ENCODE measurements at places on chromosomes 16 and 17.

- no peak for DNase-seq
Observed at GRCh38 chr17:2598166-2598565, 4.7 kb downstream of the PAFAH1B1 start.

GRCh38 chr16:79970551-79971236 is 370.2 kb upstream of the MAF start:
- no peak for DNase-seq

DNA sequence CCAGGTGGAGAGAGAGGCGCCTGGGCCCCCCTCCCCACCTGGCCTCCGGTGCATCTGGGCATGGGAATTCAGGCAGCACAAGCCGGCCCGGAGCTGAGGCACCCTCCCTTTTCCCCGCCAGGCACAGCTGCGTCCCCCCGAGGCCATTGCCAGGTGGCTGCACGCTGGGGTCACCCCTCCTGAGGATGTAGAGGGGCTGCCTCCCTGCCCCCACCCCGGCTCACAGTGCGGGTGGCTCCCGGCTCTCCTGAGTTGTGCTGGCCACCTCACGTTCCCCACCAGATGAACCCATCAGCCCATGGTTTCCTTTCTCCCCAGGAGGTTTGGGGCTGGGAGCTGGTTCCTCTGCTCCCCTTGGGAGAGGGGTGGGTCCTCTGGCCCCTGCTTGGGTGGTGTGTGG is 12.6 kb downstream of the CACNA1H start:
- no peak for DNase-seq

- no peak for DNase-seq
Observed at GRCh38 chr16:24348545-24349290, 92.6 kb downstream of the CACNG3 start.

GRCh38 chr16:58614860-58615259 is 14.8 kb downstream of the CNOT1 start:
- DNase-seq = no peak

GRCh38 chr16:65608455-65608854 is 486.6 kb upstream of the CDH11 start:
- DNase-seq = no peak

DNA sequence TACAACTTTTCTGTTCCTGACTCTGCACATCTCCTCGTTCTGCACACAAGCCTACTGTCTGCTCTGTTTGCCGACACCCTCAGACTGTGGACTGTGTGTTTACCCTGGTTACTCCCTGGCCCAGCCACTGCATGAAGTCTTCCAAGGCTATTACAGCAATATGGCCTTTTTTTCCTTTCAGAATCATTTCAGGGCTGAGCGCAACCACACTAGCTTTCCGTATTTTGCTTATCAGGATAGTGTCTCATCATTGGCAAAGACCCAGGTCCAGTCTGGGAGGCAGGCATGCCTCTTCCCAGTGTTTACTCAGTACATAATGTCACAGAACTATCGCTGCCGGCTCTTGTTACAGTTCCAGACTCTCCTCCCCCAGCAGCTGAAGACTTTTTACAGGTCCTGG is 10.1 kb downstream of the DNAH9 start:
- no peak for DNase-seq

- DNase-seq = no peak
Observed at GRCh38 chr16:86011532-86011931, 112.6 kb downstream of the IRF8 start.

- DNase-seq = no peak
Observed at GRCh38 chr17:2770129-2770528, 20.7 kb upstream of the CCDC92B start.

DNA sequence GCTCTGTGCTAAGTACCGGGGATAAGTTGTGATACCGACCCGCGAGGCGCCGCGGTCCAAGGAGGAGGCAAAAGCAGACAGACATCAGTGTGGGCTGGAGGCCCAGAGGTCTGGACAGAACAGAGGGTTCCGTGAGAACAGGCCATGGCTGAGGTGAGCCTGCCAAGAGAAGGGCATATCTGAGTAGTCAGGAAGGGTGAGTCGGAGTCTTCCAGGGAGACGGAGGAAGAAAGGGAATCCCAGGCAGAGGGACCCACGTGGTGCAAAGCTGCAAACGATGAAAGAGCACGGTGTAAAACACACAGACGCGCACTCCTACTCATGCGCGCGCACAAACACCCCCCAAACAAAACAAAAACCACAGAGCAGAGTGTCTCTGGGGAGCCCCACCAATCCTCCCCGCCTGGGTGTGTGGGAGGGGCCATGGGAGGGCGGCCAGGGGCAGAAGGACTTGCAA is 18.1 kb downstream of the RHBDL3 start:
- DNase-seq = no peak

GRCh38 chr17:40978575-40979151 is 5.5 kb downstream of the KRT40 start:
- no peak for DNase-seq

GRCh38 chr16:77612596-77612995 is 109.7 kb upstream of the NUDT7 start:
- no peak for DNase-seq

- no peak for DNase-seq
Observed at GRCh38 chr16:25030420-25031131, 15.4 kb upstream of the ARHGAP17 start.

DNA sequence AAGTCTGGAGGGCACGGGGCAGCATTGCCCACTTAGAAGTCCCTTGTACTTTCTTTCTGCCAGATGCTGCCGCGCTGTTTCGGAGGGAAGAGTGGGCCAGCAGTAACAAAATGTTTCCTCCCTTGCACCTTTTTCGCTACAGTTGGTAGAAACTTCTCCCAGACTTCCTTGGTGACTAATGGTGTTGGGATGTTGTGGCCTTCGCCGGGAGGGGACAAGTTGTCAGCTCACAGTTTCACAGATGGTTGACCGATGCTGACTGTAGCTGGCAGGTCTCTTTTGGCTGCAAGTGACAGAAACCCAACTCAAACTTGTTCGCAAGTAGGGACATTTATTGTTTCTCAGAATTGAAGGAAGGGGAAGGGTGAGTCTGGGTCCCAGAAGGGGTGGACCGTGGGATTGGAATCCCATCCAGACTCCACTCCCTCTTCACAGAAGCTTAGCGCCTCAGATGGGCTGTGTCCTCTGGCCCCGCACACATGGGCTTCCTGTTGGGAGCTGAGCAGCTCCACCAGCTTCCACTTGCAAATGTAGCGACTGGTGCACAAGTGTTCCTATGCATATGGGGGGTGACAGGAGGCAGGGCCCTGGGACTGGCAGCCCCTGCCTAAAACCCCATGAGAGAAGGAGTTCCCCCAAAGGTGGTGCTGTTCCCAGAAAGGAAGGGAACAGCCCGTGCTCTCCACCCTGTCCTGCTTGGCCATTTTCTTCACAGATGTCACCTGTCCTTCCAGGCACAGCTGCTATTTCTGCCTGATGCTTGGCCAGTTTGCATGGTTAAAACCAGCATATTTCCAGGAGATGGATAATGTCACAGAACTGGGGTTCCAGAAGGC is 30.9 kb upstream of the RPRML start:
- no peak for DNase-seq

- no peak for DNase-seq
Observed at GRCh38 chr16:7182510-7183109, 150.0 kb upstream of the RBFOX1 start.

DNA sequence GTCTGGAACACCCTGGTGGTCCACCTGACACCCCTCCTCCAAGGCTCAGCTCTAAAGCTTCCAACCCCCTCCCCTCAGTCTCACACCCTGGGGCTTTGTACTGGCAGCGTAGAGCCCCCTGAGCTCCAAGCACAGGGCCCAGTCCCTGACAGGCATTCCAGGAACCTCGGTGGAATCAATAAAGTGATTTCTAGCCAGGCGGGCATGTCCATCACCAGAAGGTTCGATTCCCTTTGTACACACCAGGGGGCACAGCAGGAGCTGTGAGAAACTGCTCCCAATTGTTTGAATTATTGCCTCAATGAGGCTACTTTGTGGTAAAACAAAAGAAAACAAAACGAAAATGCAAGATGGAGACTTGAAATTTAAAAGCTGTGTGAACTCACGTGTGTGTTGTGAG is 51.8 kb downstream of the SMPD3 start:
- DNase-seq = peak; percentile 13

DNA sequence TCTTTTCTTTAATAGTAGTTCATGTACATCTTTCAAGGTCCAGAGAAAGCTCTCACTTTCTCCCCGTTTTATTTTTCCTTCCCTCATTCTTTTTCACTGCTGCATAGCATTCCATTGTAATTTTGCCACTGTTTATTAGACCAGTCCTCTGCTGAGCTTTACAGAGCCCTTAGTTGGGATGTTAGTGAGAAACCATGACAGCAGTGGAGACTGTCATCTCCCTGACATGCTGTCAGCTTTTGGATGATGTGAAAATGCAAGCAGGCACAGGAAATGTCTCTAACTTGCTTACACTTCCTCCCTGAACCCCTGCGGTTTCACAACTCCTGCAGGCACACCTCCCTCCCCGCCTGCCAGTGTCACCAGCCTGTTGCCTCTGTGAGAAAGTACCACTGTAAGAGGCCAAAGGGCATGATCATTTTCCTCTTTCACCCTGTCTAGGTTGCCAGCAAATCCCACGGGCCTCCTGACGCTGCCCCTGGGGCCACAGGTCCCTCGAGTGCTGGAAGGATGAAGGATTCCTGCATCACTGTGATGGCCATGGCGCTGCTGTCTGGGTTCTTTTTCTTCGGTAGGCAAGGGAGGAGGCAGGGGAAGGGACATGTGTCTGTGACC is at the start of gene ITGAL:
Gene ITGAL (plus strand): TSS at position 415 of the 615 bp plus-strand sequence. CDS start 96 bp downstream, at position 511.
- peak; percentile 62 for DNase-seq

DNA sequence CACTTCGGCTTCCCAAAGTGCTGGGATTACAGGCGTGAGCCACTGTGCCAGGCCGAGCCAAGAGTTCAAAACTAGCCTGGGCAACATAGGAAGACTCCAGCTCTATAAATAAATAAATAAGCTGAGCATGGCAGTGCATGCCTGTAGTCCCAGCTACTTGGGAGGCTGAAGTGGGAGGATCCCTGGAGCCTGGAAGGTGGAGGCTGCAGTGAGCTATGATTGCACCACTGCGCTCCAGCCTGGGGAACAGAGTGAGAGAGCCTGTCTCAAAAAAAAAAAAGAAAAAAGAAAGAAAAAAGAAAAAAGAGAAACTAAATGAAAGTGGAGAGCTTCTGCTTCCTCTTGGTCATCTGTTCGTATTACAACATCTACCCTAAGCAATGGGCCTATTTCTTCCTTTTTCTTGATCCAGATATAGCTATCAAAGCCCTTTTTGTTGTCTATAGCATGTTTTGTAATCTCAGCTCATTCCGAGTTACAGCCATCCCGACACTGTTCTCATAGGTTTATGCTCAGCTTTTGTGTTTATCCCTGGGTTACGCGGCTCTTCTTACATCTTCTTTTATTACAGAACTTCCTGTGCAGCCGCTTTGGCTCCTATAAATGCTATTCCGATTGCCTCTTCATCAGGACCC is 14.1 kb upstream of the MAPK3 start:
- DNase-seq = no peak

DNA sequence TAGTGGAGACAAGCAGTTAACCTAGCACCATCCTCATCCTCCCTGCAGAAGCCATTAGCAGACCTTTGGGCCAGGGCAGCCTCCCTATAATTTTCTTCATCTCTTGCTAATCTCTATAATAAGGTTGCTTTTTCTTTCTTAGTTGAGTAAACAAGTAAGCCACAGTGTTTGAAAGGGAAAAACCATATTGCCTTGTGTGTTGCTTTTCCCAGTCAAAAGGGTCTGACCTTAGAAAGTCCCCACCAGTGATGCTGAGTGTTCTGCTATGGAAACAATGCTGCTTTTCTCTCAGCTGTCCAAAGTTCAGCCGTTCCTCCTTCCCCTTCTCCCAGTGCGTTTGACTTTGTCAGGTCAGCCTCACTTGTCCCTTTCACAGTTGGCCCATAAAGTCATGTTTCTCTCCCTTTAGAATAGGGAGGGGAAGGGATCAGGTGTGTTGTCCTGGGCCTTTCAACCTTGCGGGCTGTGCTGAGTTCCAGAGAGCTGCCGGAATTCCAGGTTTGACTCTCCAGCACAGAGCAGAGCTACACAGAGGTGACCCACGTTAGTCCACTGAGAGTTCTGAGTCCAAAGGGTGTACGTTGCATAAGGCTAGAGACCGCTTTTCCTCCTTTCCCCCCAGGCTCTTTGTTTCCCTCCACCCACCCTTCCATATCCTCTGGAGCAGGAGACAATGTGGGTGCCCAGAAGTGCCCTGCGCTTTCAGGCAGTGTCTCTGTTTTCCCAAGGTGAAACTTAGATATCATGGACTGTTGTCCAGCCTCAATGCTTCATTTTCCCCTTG is 15.9 kb upstream of the CLEC18C start:
- DNase-seq = no peak

DNA sequence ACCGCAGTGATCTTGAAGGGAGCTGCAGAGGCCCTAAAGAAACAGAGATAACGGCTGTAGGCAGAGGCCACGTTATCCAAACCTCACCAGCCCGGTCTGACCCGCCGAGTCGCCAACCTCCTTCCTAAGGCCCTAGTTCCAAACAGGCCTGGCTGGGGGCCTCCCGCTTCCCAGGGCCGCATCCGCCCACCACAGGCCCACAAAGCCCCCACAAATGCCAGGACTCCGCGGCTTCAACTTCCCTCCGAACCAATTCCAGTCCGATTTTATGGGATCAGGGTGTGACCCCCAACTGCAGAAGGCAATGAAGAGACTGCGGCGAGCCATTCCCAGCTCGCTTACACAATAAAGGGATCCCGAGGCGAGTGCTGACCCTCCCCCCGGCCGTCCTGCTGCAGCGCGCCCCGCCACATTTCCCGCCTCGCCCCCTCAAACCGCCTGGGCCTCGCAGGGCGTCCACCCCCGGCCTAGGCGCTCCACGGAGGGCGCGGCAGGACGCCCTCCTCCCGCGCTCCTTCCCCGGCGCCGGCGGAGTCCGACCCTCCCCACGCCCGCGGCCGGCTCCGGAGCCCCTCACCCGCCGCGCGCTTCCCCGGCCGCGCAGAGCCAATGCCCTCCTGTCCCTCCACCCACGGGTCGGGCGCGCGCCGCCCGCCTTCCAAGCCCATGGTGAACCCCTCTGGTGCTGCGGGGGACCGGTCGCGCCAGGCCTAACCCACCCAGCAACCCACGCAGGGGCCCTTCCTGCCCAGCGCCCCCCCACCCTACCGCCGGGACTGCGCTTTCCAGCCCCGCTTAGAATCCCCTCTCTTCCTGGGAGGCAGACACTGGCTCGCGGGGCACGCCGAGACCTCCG is 926 bp downstream of the MYH10 start:
- peak; percentile 15 for DNase-seq

Data from stimulated activated CD4-positive, alpha-beta T cell treated with anti-CD3 and anti-CD28 coated beads, Interleukin-4, amount 100 ng/mL, for 48 hours (primary cell).